NCI-H1105 (cell line): ENCODE measurements at places on chromosomes 5 and 9.

DNA sequence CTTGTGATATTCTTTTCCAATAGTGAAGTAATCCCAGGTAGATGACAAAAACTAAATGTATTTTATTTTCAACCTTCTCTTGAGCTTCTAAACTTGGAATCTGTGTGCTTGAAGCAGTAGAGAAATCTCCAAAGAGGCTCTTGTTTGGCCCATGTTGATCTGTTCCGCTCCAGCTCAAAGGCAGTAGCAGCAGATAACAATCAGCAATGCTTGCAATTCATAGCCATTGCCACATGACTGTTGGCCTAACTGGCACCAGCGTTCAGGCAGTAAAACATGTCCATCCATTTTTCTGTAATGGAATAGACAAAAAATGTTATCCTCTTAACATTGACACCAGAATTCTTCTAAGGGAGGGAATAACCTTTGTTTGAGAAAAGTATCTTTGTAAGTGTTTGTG is 270.7 kb upstream of the MSX2 start:
- no peak for DNase-seq

DNA sequence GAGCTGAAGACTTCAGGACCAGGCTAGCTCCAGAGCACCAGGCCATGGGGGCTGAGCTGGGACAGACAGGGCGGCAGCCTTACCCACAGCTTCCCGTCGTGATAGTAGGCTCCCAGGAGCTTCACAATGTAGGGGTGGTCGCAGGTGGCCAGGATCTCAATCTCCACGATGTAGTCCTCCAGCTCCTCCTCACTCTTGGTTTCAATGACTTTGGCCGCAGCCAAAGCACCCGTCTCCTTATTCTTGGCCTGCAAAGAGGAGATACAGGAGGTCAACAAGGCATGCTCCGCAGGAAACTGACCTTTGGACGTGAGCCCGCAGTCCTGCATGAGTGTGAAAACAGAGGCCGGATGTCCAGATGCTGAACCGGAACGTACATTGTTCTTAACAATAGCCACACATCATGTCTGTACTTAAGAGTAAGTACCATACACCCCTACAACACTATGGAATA is 31.5 kb downstream of the STK10 start:
- DNase-seq, result no peak

GRCh38 chr5:172846677-172847076 is 12.6 kb downstream of the ERGIC1 start:
- no peak for DNase-seq

GRCh38 chr9:26326563-26326962 is 566.0 kb downstream of the CAAP1 start:
- no peak for DNase-seq
